ENCODE measurements at places on chromosomes 5 and 9.

DNA sequence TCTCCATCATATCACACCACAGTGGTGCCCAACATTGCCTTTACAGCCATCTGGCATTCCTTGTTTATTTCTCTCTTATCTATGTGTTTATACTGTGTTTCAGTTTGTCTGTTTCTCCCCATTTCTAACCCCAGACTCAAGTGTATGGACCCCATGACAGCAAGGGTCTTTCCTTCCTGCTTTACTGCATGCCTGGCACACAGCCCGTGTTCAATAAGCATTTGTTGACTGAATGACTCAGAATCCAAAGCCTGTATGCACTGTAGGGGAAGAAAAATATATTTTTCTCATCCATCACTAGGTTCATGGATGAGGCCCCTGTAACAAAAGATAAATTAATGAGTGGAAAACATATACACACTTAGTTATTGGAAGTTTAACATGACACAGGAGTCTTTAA lies 190.8 kb upstream of the SEMA6A start:
- no peak for DNase-seq

GRCh38 chr9:114291064-114291474 lies 31.8 kb upstream of the ORM1 start:
- DNase-seq: peak; percentile 63

DNA sequence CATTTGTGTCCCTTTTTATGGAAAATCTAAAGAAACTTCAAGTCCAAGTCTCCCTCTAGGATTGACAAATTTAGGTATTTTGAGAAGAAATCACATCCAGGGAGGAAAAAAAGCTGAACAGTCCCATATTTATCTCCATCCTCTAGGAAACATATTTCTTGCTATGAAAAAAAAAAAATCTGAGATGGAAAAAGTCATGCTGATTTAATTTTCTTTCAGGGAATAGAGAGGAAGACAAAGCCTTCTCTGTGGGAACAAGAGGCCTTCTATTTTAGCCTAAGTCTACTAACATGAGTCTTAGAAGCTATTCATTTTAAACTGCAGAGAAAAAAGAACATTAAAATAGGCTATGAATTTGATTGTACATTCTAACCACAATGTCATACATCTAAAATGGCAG lies 63.1 kb upstream of the CDK5RAP2 start:
- no peak for DNase-seq

DNA sequence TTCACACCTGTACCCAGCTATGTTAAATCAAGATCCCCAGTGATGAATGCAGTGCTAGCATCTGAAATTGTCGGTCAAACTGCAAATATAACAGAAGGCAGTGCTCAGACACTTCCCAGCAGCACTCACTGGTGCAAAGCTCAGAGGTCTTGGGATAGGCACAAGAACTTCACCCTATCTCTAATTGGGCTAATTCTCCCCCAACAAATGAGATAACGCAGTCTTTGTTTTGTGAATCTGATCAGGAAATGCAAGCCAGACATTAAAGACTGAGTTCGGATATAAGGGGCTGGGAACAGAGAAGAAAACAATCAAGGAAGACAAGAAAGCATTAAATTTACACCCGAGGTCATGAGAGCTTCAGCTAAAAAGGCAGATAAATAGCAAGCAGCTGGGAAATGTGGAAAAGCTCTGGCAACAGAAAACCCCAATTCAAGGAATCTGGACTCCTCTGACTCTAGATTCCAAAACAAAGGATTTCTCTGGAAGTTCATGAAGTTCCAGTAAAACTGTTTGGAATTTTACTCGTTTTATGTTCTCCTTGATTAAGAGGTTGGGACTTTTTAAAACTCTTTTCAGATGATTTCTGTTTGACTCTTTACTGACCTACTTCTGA lies 65.1 kb downstream of the GNA14 start:
- no peak for DNase-seq

DNA sequence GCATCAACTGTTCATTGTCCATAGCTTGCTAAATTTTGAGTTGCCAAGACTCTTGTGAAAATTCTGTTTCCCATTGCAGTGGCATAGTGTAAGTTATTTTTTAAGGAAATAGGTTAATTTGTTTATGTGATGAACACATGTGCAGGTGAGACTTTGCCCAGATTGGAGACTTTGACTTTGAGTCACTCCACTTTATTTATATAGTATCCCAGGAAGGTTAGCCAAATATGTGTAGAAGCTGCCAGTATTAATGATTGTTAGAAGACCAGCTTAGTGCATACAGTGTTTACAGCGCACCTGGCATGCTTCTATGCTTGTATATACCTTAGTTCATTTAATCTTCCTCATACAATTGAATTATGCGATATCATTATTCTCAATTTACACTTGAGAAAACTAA lies 51.0 kb downstream of the MTAP start:
- no peak for DNase-seq

- no peak for DNase-seq
These were observed 37.4 kb downstream of the SNX30 start for GRCh38 chr9:112787978-112788377.

DNA sequence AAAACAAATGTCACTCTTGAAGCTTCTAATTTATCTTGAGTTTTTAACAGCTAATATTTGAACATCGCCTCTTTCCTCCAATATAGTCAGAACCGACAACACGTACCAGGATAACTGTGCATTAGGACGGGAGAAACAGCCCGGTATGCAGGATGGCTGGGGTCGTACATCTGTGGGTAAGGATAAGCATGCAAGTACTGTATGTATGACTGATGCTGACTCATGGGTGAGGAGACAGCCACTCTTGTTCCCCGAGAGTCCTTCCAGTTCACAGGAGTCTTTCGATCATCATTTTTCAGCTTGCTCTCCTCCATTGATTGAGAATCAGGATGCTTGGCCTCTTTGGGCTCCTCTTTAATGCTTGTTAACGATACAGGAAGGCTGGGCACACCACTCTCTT lies 102.3 kb downstream of the ZNF608 start:
- DNase-seq: no peak

DNA sequence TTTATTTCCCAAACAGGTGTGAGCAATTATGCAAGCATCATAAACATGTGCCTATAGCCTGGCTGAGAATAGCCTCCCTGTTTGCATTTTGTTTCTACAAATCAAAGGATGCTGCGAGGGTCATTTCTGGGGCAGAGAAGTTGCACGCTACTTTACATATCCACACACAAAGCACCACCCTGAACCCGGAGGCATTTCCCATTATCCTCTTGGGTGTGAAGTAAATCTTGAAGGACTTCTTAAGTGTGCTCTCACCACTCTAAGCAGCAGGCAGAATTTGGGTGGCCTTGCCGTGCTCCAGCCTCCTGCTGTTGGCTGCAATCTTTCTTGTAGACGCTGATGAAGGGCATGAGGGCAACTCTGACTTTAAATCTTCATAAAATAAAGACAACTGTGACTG lies 124.0 kb upstream of the TLE4 start:
- DNase-seq: no peak

GRCh38 chr5:172585114-172585513 lies 55.9 kb upstream of the NEURL1B start:
- DNase-seq: no peak

GRCh38 chr9:99577351-99577750 lies 244.3 kb upstream of the NR4A3 start:
- no peak for DNase-seq

GRCh38 chr5:126693806-126694205 lies 83.1 kb upstream of the LMNB1 start:
- DNase-seq: no peak

GRCh38 chr5:96327722-96328121 lies 105.3 kb downstream of the PCSK1 start:
- no peak for DNase-seq

DNA sequence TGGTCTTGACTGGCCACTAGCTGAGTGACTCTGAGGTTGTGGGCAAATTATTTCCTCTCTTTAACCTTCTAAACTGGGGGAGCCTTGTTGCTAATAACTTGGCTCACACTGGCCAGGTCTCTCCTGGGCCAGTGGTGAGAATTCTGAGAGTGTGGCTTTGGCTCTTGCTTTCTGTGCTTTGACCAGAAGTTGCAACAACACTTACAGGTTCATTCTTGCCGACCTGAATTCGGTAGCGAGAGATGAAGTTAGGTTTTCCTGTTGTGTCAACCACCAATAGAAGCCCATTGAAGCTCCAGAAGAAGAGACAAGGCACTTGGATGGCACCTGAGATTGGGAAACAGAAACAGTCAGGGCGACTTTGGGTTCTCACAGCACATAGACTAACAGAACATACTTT lies 19.8 kb downstream of the FAXDC2 start:
- no peak for DNase-seq

DNA sequence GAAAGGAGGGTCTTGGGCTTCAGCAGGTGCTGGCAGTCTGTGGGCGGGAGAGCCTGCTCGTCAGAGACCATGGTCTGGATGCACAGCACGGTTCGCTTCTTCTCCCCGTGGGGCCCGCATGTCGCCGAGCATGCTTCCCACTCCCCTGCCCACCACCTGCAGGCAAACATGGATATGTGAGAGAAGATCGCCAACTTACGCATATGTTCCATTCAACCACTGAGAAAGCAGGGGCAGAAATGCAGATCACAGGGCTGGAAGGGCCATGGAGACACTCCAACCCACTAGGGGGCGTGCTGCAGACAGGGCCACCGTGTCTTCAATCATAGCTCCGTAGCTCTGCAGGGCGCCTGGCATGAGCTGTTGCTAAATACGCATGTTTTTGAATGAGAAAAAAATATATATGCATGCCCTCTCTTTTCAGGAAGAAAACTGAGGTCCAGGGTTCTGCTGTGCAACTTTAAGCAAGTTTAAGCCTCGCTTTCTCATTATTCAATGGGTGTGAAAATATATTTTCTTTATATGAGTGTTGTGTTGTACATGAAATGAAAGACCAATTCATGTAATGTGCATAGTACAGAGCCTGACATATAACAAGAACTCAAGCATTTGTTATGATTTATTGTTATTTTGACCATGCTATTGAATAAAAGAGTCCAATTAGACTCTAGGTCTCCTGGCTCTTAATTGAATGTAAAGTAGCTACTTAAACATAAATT lies 148.0 kb downstream of the TARS1 start:
- no peak for DNase-seq

- no peak for DNase-seq
These were observed 153.2 kb upstream of the MAST4 start for GRCh38 chr5:66442951-66443445.

- no peak for DNase-seq
These were observed 29.7 kb upstream of the MEIKIN start for GRCh38 chr5:131974956-131975726.

GRCh38 chr9:124254261-124254682 lies 3.5 kb upstream of the NEK6 start:
- DNase-seq: no peak

- no peak for DNase-seq
These were observed 27.1 kb downstream of the COX7C start for GRCh38 chr5:86644843-86645242.

- no peak for DNase-seq
These were observed 602.6 kb upstream of the DAB2 start for GRCh38 chr5:40027400-40027799.

- DNase-seq: peak; percentile 94
These were observed 143.6 kb downstream of the LHFPL2 start for GRCh38 chr5:78504704-78505677.

DNA sequence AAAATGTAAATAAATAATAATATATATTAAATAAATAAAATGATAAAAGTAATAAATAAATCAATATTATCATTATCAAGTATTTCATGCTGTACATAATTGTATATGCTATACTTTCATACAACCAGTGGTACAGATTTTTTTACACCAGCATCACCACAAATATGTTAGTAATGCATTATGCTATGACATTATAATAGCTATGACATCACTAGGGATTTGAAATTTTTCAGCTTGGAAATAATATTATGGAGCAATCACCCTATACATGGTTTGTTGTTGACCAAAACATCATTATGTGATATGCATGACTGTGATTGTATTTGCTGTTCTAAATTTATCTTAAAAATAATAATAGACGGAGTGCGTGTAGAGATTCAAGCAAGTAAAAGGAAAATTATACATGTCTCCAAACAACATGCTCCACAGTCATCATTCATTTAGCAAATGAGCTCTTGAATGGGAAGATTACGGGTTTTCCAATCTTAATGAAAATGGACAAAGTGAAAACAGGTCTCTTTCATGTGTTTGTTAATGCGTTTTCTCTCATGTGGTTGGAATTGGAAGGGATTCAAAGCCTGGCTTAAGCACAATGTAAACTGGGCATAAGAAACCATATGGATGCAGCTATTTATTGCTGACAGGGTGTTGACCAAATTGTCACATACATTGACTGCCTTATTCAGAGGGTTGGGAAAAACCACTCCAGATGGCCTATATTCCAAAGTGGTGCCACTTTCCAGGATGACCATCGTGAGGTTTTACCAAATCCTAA lies 643.0 kb upstream of the RGMB start:
- DNase-seq: no peak

DNA sequence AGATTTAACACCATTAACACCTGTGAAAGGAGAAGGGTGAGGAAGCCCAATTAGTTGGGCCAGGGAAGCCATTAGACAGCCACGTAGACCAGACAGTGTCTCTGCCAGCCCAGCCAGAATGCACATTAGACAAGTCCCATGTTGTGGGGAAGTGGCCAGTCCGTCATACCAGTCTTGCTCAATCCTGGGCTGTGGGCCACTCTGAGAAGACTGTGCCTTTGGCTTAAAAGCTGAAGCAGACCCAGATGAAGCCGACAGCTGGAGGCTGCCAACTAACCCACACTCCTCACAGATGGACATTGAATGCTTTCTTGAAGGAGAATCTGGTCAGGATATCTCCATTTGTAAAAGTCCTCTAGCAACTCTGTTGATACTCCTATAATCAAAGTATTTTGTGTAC lies 128.5 kb downstream of the CHSY3 start:
- peak; percentile 82 for DNase-seq

DNA sequence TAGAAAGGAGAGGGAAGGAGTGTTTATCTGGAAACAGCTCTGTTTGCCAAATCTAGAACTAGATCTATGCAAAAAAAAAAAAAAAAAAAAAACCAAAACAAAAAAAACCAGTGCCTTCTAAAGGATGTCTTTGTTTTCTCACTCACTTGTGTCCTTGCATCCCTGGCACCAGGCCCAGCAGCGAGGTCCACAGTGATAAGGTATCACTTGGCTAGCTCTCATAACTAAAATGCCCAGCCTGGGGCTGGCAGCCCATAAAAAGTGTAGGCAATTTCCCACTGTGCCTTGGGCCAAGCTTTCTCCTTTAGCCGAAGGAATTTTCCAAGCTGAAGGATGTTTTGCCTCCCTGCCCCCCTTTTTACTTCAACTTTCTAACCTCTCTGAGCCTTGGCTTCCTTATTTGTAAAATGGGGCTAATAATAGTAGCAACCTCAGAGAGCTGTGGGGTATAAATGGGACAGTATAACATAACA lies 20.8 kb downstream of the RGS3 start:
- DNase-seq: no peak

GRCh38 chr5:129425031-129425430 lies 35.1 kb upstream of the ADAMTS19 start:
- no peak for DNase-seq

- DNase-seq: no peak
These were observed 272.9 kb upstream of the PTGER4 start for GRCh38 chr5:40406741-40407211.

GRCh38 chr5:64883912-64884311 lies 115.2 kb downstream of the CWC27 start:
- DNase-seq: no peak

- no peak for DNase-seq
These were observed 606 bp downstream of the EEIG1 start for GRCh38 chr9:127980060-127980705.

- no peak for DNase-seq
These were observed 61.3 kb upstream of the LRRTM2 start for GRCh38 chr5:138936225-138936967.

Data from Ammon's horn (tissue), 1 donor.